Transverse colon (tissue), 4 donors: ENCODE measurements at places on chromosomes 11 and 22.

GRCh38 chr11:1283091-1283511, 26.3 kb downstream of the TOLLIP start:
- DNase-seq = no peak

DNA sequence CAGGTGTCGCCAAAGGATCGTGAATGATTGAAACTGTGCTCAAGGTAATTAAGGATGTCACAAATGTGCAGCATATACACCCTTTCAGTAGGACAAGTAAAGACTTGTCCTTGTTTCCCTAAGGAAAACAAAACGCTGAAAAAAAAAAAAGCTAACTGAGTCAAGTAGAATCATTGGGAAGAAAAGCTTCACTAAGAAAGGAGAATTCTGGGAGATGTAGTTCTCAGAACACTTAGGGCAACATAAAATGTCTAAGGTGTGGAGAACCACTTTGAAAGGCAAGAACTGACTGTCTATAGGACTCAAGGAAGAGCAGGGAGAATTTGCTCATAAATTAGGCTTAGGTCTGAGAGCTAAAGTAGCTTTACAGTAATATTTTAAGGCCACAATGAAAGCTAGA, 2.9 kb upstream of the OR5T1 start:
- DNase-seq = no peak

DNA sequence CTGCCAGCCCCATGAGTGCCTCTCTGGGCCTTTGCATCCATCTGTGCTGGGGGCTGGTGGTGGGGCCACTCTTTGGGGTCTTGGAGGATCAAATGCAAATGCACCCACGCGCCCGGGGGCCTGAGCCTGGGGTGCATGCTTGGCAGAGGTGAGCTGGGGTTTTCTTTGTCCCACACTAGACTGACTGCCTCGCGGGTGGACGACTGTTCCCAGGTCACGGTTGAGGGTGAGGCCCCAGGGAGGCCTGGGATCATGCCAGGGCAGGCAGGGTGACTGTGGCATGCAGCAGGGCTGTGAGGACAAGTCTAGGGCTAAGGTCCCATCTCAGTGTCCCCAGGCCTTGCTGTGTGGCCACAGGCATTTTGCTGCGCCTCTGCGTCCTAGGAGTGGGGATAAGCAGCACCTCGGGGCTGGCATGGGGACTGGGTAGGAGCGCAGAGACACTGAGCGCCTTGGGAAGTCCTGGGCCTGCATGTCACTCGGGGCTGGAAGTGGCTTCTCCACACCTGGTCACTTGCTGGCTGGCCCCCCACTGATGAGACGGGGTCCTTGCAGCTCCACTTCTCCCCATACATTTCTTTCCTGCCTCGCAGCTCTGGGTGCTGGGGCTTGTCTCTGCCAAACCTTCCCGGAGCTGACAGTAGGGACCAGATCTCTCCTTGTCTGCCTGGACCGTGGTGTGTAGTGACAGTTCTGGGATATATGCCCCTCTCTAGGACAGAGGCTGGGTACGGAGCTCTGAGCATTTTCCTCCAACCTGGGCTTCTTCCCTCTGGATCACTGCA, 133.1 kb downstream of the CTTN start:
- DNase-seq = no peak

DNA sequence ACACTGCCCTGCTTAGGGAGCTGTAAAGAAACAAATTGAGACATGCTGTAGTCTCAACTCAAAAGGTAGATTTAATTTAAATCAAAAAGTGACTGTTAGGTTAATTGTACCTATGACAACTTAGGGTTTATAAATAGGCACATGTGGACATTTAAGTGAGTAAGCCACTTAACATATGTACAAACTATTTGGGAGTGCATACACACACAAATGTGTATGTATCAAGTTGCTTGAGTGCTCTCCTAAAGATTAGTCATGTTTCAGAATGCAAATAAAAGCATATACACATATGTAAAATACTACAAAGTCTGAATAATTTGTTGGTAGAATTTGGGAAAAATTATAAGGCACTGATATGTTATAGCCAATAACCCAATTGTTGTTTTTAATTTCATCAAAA, 1435.7 kb downstream of the LRRC4C start:
- DNase-seq = no peak

GRCh38 chr11:121517996-121518395, 65.2 kb upstream of the SORL1-AS1 start:
- DNase-seq = no peak

- no peak for DNase-seq
Observed at GRCh38 chr11:79691445-79691844, 250.6 kb upstream of the TENM4 start.

DNA sequence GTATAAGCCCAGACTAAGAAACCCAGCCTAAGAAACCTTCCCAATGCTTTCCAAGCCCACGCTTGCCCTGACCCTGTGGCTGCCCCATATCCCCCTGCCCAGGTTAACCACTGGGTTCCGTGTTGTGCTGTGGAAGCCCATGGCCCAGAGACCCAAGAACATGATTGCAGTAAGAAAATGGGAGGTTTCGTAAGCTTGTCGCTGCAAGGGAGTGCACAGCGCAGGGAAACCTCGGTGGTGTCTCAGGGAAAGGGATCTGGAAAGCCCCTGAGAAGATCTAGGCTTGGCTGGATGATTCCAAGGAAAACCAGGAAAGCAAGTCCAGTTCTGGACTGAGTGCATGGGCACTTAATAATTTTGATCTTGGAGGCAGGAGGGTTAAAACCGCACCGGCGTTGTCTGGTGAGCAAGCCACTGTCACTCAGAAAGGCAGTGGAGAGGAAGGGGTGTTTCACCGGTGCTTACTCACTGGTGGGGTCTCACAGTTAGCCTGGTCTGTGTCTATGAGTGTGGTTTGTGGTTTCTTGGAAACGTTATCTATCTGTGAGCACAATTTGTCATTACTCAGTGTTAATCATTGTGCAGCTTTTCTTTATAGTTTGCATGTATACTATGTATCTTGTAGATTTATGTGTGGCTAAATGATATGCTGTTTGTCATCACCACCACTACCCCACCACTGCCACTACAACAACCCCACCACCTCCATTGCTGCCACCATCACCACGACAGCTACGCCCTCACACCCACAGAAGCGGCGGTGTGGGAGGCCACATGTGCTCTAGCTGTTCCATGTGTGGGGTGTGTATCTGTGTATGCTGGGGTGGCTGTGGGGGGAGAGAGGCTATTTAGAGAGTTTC, 53.3 kb upstream of the PRDM11 start:
- no peak for DNase-seq

DNA sequence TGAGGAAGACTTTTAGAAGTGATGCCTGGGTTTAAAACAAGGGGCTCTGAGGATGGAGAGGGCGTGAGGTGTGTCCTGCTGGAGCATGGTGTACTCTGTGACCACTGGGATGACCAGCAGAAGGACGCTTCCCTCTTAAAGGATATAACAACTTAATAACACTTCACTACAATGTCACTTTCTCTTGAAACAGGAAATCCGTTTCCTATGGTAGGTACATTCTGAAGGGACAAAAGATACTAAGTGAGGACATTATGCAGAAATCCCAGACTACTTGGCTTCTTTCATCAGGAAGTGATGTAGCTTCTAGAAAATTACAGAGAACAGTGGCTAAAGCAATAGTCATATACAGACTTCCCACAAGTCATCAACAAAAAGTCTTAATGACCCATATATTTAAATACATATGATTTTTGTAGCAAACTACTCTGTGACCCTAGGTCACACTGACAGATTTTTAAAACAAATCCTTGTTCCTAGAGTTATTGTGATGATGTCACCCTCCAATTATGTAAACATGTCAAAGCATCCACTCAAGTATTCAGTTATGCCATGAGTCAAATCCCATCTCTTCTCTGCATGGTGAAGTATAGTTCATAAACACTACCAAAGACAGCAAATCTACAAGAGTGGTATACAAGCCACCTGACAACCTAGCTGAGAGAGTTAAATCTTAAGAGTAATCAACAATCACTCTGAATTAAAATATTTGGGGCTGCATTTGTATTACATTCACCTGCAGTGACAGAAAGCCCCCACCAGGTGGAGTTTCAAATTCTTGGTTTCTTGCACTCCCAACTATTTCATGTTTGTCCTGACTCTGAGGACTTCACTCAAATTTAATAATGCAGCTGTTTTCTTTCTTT, 32.8 kb downstream of the PITPNB start:
- peak; percentile 39 for DNase-seq

GRCh38 chr11:76205252-76206076, 838 bp downstream of the WNT11 start:
- DNase-seq = no peak

GRCh38 chr22:42879371-42880021, 22.4 kb upstream of the ARFGAP3 start:
- no peak for DNase-seq

GRCh38 chr11:101717619-101718018, 133.8 kb upstream of the TRPC6 start:
- DNase-seq = no peak

- DNase-seq = peak; percentile 52
Observed at GRCh38 chr22:21942407-21943343, 10.0 kb downstream of the PPM1F start.

DNA sequence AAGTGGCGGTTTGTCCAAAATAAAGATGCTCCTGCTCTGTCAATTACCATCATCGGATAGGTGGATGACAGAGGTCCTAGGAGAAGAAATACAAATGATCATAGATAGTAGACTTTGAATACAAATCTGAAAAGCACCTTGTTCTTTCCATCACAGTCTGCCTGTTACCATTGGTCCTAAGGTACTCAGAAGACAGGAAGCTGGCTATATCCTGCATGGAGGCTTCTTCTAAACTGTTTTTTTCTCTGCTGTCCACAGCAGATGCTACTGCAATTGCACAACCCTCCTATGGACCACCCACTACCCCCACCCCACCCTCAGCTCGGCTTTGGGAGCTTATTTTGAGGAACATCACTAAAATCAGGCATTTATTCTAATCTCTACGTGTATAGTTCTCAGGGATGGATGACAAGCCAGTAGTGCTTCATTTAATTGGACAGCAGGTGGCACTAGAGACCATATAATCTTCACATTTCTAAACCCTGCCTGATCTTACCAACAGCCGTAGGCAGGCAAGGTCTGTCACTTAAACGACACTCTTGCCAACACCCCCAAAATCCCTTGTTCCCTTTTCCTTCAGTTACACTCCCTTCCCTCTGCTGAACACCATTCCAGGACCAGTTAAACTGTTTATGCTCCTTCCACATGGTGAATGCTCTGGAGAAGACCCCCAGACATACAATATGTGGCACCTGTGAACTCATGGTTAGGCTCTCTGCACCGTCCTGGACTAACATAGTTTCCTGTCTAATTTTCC, 6.6 kb upstream of the PTS start:
- peak; percentile 20 for DNase-seq

GRCh38 chr11:61004180-61004611, 32.7 kb downstream of the CD6 start:
- no peak for DNase-seq

GRCh38 chr11:8459711-8460399, 134.2 kb downstream of the STK33 start:
- no peak for DNase-seq

- no peak for DNase-seq
Observed at GRCh38 chr11:15956302-15956701, 400.0 kb downstream of the SOX6 start.

GRCh38 chr22:24730864-24731263, 43.7 kb downstream of the PIWIL3 start:
- no peak for DNase-seq

DNA sequence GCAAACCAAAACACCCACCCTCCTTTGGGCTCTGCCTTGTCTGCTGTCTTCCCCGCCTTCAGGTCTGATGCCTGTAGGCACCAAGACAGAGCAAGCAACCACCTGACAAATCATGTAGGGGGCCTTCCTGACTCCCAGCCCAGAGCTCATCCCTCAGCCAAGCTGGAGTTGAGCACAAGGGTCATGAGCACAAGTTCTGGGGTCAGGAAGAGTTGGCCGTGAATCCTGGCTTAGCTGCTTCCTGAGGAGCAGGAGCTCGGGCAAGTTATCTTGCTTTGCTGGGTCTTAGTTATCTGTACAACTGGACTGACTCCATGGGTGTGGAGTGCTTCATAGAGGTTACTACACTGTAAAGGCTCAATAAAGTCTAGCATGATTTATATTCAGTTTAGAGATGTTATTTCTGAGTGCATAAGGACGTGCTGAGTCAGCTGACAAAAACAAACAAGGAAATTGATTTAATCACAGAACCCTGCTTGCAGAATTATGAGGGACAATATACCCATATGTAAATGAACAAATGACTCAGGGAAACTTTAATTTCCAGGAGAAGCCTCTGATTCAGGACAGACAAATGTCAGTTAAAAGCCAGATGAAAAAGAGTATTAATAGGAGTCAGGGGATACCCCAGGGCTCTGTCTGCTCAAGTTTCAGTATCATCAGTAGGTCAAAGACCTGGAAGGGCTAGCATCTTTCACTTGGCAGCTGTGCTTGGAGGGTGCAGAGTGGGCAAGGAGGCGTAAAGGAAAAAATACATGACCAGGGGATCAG, 15.0 kb upstream of the APOA1 start:
- peak; percentile 42 for DNase-seq

- DNase-seq = peak; percentile 67
Observed at GRCh38 chr22:24066865-24067264, 55.8 kb downstream of the CABIN1 start.

DNA sequence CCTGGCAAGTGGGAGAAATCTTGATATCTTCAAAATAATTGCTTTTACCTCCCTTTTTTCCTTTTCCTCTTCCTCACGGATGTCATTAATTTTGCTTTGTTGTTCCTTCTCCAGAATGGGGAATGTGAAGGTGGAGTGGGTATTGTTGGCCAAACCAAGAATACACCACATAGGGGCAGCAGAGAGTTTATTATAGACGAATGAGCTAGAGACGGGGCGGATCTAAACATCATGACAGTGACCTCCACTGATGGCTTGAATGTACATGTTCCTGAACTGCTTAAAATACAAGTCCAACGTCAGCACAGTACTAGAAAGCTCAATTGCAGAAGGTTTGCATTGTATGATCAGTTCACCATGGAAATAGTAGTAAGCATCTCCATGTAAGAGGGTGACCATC, 122.3 kb upstream of the SNX19 start:
- DNase-seq = no peak
